Activated CD8-positive, alpha-beta memory T cell treated with anti-CD3 and anti-CD28 coated beads for 4 hours (primary cell): ENCODE measurements at places on chromosomes 13 and 19.
A peak's percentile ranks its signal among the peaks of the same experiment; 100 is the strongest.

- no peak for DNase-seq
Observed at GRCh38 chr19:48230555-48231129, 25.1 kb downstream of the CARD8 start.

- peak; percentile 29 for DNase-seq
Observed at GRCh38 chr19:13764101-13764807, at the start of gene MRI1. TSS of gene MRI1 (plus strand) at chr19:13764522. CDS start at chr19:13764589, 67 bp downstream.

DNA sequence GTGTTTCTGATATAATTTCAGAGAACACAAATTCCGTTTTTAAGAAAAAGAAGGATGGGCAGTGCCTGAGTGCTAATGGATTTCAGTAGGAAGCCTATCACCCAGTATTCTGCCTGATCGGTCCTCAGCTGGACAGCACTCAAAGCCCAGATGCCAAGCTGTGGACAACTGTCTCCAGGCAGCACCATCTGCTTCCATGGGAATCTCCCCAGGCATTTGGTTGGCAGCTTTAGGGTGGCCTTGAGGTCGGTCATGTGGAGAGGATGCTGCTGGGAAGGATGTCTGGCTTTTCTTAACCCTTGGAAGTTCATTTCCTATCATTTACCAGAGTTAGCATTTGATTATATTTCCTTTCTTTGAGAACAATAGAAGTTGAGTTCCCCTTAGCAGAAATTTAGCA, 311.7 kb downstream of the TBC1D4 start:
- no peak for DNase-seq

DNA sequence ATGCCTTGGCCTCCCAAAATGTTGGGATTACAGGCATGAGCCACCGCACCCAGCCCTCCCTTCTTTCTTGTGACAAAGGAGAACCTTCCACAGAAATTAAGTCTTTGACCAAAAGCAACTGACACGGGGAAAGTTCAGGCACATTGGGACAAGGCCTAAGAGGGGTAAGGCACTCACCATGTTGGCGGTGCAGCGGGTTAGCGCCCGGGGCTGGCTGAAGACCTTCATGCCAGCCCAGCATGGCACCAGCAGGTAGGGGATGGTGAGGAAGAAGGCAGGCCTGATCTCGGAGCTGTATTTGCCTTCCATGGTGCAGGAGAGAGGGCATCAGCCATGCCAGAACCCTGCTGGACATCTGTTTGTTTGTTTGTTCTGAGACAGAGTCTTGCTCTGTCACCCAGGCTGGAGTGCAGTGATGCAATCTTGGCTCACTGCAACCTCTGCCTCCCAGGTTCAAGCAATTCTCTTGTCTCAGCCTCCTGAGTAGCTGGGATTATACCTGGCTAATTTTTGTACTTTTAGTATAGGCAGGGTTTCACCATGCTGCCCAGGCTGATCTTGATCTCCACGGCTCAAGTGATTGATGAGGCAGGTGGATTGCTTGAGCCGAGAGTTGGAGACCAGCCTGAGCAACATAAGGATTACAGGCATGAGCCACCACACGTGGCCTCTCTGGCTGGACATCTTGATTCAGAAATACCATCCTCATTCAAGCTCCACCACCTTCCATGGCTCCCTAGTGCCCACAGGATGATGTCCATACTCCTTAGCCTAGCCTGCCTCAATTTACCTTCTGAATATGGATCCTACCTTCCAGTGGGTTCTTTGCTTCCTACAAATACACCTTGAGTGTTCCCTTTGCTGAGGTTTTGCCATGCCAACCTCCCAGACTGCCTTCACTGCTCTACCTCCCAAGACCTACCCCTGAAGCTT, 4.4 kb downstream of the TM6SF2 start:
- no peak for DNase-seq

DNA sequence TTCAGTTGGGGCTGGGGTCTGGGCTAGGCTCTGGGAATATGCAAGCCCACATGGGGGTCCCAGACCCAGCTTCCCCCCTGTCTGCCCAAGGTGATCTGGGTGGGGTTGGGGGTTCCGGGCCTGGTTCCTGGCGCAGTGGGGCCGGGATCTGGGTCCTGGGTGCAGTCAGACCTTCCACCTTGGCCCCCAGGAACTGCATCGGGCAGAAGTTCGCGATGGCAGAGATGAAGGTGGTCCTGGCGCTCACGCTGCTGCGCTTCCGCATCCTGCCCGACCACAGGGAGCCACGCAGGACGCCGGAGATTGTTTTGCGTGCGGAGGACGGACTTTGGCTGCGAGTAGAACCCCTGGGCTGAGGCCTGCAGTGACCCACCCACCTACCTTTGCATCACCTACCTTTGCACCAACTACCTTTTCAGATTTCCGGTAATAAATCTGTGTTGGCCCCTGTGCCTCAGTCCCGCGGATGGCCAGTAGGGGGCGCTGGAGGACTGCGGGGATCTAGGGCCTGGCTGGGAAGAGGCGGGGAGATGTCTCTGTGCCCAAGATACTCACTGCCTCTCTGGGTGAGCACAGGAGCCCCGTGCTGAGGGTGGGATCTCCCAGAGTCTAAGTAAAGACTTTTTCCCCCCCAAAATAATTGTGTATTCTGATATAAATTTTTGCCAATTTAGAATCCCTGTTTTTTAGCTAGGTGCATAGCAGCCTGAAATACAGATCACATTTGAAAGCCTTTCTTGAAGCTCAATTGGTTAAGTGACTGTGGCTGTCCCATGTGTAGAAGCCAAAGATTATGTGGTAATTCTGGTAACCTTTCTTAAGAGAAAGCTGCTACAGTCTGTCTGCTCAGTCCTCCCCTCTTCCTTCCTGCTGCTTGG, 11.5 kb upstream of the CYP4F3 start:
- DNase-seq, result peak; percentile 75

GRCh38 chr19:38538793-38539528, 78.8 kb downstream of the MAP4K1 start:
- DNase-seq, result no peak

GRCh38 chr19:45078390-45079062, 534 bp upstream of the GEMIN7 start:
- DNase-seq, result no peak

GRCh38 chr19:5288347-5288739, 52.3 kb downstream of the PTPRS start:
- DNase-seq, result no peak
